ENCODE measurements at places on chromosomes 16 and 17.

- DNase-seq: no peak
Observed at GRCh38 chr16:88067530-88068411, 116.5 kb downstream of the BANP start.

GRCh38 chr17:18981642-18982424 is 22.7 kb downstream of the FAM83G start:
- DNase-seq: no peak

- DNase-seq: peak; percentile 52
Observed at GRCh38 chr17:30093463-30094147, 23.0 kb upstream of the NSRP1 start.

DNA sequence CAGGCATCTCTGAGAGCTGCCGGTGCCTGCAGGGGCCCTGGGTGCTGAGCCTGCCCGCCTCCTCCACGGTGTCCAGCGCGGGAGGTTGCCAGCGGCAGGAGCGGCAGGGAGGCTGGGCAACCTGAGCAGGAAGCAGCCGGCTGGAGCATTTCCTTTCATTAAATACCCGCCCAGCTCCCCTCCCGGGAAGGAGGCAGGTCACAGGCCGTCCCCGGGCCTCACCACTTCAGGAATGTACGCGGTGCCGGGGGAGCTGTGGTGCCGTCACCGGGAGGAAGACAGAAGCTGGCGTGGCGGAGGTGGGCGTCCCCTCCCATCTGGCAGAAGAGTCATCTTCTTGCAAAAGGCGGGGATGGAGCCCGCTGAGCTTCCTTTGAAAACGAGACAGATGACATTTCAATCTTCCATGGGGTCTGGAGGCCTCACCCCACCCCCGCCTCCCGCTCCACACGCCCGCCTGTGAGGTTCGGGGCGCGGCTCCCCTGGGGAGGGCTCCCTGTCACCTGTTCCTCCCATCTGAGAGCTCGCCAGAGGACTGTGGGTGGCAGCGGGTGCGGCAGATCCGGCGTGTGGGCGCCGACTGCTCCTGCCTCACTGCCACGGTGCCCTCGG is 16.0 kb downstream of the SOX8 start:
- DNase-seq: no peak

DNA sequence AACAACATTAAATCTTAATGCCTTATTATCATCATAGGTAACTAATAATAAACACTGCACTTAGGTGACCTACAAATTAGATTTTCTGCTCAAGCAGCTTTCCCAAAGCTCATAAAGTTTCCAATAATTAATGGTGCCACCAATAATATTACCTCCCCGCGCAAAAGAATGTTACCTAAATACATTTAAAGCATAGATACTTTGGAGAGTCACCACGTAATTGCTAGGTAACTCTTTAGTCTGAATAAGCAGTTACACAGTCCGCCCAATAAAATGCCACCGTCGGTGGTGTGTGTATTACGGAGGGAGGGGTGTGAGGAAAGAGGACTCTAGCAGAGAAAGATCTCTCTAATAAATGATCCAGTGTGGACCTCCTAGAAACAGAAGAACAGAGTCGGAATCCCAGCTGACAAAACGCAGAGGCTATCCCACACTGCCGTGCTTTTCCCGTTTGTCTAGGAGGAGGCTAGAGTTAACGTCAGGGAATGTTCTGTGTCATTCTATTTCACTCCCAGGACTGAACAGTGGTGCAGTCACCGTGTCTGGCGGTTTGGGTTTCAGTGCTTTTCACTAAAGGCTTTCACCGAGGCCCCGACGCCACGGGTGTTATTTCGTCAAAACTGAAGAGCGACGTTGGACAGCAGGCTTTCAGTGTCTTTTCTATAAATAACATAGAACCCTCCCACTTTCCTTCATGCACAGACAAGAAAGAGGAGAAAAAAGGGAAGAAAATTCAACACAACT is 630 bp downstream of the RNFT1 start:
- DNase-seq: peak; percentile 39

GRCh38 chr16:83247767-83248372 is 559.9 kb upstream of the HSBP1 start:
- no peak for DNase-seq

- no peak for DNase-seq
Observed at GRCh38 chr17:43615330-43616028, 46.2 kb downstream of the MEOX1 start.

- DNase-seq: no peak
Observed at GRCh38 chr16:27437946-27438345, 36.0 kb downstream of the IL21R start.

GRCh38 chr16:68452176-68452575 is 3.9 kb upstream of the SMPD3 start:
- no peak for DNase-seq

DNA sequence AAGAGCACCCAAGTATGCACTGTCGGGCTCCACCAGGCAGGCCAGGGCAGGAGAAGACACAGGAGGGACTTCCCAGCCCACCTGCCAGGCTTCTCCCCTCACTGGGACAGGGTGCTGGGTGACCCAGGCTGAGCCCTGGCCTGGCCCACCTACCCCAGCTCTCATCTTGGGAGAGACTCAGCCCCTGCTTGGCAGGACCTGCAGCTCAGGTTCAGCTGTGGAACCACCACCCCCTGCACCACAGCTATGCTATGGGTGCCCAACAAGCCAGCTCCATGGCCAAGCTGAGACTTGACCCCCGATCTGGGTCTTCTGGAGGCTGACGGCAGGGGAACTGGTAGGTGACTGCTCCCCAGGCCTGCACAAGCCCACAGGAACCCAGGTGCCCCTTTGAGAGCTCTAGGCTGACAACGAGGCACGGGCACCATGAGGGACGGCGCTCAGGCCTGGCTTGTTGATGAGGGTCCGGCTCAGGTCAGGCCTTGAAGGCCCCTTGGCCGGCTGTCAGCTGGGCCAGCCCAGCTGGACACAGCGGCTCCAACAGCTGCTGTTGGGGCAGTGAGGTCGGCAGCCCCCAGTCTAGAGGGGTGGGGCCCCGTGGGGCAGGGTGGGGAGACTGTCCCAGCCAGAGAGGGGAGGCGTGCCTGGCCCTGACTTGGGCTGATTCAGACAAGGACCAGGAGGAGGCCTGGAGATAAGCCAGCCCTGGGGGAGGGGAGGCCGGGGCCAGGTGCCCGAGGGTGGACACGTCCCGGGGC is 4.6 kb downstream of the RPUSD1 start:
- no peak for DNase-seq

GRCh38 chr16:19625039-19625438 is 69.5 kb downstream of the VPS35L start:
- no peak for DNase-seq

DNA sequence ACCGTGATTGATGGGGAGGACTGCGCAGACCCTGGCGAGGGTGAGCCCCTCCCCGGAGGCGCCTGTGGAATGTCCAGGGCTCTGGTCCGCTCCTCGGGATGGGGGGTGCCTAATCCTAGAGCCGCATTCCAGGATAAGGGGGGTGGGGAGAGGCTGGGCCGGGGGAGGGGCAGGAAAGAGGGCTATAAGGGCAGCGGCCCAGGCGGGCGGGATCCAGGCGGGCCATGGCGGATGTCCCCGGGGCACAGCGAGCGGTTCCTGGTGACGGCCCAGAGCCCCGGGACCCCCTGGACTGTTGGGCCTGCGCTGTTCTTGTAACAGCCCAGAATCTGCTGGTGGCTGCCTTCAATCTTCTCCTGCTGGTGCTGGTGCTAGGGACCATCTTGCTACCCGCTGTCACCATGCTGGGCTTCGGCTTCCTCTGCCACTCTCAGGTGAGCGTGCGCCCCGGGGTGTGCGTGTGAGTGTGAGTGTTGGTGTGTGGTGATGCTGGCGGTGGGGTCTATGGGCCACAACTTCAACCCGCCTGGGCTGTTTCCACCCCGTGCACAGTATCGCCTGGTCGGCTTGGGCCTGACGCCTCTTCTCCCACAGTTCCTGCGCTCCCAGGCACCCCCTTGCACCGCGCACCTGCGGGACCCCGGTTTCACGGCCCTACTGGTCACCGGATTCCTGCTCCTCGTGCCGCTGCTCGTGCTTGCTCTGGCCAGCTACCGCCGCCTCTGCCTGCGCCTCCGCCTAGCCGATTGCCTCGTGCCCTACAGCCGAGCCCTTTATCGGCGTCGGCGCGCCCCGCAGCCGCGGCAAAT is at the start of gene TMEM88:
Gene TMEM88 (plus strand): TSS at position 216 of the 809 bp plus-strand sequence. CDS start 9 bp downstream, at position 225.
- DNase-seq: no peak

GRCh38 chr16:57530104-57530521 is 6.3 kb downstream of the CCDC102A start:
- DNase-seq: peak; percentile 49

- DNase-seq: no peak
Observed at GRCh38 chr17:28258347-28258887, 60.6 kb upstream of the TMEM97 start.

DNA sequence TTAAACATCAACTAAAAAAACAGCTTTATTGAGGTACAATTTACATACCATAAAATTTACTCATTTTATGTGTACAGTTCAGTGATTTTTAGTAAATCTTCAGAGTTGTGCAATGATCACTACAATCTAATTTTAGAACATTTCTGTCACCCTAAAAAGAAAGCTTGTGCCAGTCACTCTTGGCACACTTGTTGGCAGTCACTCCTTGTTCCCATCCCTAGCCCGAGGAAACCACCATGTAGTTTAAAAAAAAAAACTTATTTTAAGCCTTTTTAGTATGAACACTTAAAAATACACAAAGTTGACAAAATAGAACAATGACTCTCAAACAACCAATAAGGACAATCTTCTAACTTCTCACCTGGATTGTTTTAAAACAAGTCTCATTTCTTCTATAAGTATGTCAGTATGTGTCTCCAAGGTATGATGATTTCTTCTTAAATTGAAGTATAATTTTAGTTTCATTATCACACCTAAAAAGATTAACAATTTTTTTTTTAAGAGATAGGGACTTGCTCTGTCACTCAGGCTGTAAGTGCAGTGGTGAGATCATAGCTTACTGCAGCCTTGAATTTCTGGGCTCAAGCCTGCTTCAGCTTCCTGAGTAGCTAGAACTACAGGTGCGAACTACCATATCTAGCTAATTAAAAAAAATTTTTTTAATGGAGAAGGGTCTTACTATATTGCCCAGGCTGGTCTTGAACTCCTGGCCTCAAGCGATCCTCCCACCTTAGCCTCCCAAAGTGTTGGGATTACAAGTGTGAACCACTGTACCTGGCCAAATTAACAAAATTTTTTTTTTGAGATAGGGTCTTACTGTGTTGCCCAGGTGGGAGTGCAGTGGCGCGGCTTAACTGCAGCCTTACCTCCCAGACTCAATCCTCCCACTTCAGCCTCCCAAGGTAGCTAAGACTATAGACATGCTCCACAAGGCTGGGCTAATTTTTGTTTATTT is 53.2 kb downstream of the PPM1E start:
- no peak for DNase-seq

All from stimulated activated CD4-positive, alpha-beta T cell treated with anti-CD3 and anti-CD28 coated beads, Interleukin-2, amount 100 ng/mL, for 48 hours (primary cell).